ENCODE measurements at places on chromosomes 5 and 9.
A peak's percentile ranks its signal among the peaks of the same experiment; 100 is the strongest.

DNA sequence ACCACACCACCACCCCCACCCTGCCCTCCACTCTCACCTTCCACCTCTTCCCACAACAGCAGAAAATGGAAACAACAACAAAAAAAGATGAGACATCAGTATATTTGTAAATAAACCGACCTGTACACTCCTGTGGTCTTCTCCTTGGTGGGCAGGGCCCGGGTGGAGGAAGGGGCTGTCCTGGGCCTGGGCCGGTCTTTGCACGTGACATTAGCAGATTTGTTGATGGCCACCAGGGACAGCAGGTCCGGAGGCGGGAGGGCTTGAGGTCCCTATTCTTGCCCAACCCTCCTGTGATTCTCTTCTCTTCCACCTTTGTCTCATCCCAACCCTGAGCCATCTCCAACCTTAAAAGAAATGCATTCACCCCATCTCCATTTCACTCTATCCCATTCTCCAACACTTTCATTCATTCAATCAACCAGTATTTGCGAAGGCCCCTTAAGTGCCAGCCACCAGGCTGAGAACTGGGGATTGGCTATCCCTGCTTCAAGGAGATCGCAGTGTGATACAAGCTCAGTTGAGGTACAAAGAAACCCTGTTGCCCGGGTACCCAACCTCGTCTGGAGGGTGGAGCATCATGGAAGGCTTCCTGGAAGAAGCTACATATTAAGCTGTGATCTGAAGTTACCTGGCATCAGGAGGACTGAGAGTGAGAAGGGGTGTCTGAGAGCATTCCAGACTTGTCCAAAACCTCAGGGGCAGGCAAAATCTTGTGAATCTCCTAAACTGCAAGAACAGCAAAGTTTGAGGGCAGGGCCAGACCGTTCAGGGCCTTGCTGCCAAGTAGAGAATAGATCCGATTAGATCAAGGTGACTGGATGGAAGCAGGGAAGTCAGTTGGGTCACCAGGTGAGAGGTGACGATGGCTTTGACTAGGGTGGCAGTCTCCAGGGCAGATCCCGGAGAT lies 87.4 kb downstream of the LMX1B start:
- no peak for DNase-seq

DNA sequence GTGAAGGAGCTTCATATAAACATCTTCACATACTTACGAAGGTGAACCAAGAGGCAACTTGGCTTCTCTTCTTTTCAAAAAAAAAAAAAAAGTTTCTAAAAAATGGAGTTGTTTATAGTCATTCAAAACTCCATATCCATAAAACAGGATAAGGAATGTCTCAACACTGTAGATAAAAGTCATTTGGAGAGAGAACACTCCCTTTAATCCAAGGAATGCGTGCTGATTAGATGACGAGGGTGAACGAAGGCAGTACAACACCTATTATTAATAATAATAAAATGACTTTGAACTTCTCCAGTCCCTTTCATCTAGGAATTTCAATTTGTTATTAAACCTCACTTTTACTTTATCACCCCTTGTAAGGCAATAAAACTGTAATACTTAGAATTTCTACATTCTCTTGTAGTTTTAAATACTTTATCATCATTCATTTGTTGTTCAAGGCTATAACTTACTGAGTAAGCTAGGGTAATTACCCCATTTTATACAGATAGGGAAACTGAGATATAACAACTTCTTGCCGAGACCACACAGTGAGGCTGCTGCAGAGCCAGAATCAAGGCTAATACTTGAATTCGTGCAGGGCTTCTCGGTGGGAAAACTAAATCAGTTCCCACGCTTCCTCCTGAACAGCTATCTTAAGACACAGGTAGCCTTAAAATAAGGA lies 377.1 kb downstream of the EFNA5 start:
- DNase-seq = no peak

GRCh38 chr5:138138949-138139780 lies at the start of gene NME5:
TSS of gene NME5 (minus strand) at chr5:138139428. CDS start at chr5:138138780, 648 bp downstream.
- DNase-seq = peak; percentile 70

- DNase-seq = no peak
Measured at GRCh38 chr5:105931881-105932421, 1738.8 kb downstream of the EFNA5 start.
